ENCODE measurements at places on chromosomes 1 and 21.

DNA sequence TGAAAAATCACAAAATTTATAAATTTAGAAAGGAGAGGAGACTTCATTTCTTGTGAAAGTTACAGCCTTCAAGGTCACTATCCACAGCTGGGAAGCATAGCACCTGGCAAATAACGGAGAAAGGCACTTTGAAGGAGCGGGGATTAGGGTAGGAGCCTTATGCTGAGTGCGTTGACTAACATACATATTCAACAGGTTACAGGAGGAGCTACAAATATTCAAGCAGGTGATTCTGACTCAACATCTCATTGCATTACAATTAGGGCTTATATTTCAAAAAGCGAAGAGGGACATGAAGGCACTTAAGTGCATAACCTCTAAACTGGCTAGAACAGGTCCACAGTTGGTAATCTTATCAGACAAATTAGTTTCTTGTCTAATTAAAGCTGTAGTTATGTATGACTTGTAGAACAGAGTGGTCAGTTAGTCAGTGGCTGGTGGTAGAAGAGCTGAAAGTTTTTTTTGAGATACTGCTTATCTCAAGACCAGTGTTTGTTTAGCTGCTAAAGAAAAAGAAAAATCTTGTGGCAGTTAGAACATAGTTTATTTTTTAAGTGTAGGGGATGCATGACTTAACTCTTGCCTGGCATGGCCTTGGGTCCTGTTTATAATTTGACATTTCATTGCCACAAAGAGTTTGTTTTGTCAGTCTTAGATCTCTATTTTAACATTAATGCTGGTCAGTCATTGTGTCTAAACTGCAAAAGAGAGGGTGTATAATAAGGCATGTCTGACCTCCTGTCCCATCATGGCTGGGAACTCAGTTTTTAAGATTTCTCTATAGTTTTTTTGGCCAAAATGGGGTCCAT, 311.5 kb downstream of the DUSP10 start:
- no peak for DNase-seq

- peak; percentile 73 for DNase-seq
These were observed 176.4 kb downstream of the MIS18A start for GRCh38 chr21:32102426-32102825.

GRCh38 chr1:205376739-205377138, 20.0 kb upstream of the KLHDC8A start:
- no peak for DNase-seq

- DNase-seq, result peak; percentile 22
These were observed 108.0 kb upstream of the ADAR start for GRCh38 chr1:154716011-154716410.

DNA sequence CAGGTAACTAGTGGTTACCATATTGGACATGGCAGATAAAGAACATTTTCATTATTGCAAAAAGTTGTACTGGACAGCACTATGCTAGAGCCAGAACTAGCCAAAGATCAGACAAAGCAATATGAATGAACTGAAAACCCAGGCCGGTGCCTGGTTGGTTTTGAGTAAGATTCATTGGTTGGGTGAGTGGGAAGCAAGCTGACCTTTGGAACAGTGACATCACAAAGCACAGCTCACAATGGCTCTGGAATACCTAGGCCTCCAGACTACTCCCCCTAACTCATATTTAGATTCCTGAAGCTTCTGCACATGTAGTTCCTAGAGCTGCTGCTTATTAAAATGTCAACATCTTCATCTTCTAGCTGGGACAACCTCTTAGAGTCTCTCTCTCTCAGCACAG, at the start of gene TMCO2:
TSS of gene TMCO2 (plus strand) at position 283 of the 400 bp plus-strand sequence. CDS start at position 340, 57 bp downstream.
- no peak for DNase-seq

GRCh38 chr1:25766721-25767436, 33.1 kb upstream of the SELENON start:
- no peak for DNase-seq

GRCh38 chr1:87239997-87240605, 88.6 kb upstream of the LMO4 start:
- no peak for DNase-seq

All from GM03348 (cell line).